ENCODE measurements at places on chromosomes 6 and 20.

DNA sequence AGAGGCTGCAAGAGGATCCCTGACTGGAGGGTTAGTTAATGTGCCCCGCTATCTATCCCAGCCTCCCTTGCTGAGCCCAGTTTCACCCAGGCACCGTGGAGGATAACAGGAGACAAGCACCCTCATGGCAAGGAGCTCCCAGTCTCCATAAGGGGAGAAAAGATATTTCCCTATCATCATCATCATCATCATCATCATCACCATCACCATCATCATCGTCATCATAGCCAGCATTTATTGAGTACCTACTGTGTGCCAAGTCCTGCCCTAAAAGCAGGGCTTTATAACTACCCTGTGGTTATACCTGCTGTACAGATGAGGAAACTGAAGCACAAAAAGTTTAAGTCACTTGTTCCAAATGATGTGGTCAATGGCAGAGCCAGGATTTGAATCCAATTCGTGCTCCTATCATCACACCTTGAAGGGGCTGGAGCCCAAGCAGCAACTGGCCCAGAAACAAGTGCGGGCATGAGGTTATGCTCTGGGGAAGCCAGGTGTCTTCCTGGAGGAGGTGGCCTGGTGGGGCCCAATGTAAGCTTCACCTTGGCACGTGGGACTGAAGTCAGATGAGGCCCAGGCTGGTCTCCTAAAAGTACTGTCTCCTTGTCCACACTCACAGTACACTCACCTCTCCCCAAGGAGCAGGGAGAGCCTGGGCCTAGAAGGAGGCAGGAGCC is 10.0 kb downstream of the GLP1R start:
- no peak for DNase-seq

- DNase-seq = no peak
Measured at GRCh38 chr6:142881290-142881689, 63.7 kb downstream of the HIVEP2 start.

DNA sequence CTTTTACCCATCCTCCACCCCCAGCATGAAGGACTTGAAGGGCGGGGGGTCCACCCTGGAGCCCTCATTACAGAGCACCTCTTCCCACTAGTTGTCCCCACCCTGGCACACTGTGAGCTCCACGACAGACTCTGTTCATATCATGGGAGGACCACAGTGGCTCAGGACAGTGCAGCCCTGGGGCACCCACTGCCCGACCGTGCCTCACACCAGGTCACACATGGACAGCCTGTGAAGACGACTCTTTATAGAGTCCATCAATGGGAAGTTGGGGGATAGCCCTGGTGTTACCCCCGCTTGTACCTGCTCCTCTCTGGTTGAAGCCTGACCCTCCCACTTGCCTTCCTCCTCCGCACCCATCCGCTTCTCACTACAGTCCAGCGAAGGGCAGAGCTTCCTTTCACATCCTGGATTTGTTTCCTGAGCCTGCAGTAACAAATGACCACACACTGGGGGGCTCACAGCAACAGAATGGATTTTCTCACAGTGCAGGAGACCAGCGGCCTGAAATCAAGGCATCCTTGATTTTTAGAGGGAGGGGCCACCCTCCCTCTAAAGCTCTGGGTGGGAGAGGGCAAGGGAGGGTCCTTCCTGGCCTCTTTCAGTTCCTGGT is 15.5 kb downstream of the ZNF831 start:
- no peak for DNase-seq

DNA sequence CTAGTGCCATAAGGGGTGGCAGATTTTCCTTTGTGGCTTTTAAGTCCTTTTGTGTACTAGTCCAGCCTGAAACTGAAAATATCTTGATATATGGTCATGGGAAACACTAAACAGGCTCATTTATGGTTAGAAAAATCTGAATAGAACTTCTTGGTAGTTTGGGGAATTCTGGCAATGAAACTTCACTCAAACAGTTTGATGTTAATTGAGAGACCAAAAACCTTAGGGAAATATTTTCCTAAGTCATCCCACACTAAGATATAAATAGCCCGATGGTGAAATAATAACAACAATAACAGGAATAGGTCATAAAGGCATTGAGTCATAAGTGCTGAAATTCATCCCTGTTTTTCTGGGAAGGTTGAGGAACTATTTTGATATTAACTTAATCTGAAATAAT is 146.2 kb upstream of the SMLR1 start:
- no peak for DNase-seq

GRCh38 chr6:83352424-83353061 is 78.3 kb downstream of the ME1 start:
- DNase-seq = no peak

DNA sequence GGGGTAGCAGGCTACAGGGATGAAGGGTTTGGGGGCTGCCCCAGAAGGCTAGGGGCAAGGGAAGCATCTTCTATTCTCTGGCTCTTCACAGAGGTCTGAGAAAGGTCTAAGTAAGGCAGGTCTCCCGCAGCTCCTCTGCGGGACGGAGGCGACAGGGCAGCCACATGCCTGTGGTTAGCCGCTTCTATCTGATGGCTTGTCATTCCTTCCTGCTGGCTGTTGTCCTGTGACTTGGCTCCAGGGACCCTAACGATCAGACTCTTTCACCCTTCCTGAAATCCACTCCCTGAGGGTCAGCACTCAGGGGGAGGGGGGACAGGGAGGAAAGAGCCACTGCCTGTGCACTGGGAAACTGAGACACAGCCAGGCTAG is 673 bp downstream of the CST7 start:
- DNase-seq = no peak

DNA sequence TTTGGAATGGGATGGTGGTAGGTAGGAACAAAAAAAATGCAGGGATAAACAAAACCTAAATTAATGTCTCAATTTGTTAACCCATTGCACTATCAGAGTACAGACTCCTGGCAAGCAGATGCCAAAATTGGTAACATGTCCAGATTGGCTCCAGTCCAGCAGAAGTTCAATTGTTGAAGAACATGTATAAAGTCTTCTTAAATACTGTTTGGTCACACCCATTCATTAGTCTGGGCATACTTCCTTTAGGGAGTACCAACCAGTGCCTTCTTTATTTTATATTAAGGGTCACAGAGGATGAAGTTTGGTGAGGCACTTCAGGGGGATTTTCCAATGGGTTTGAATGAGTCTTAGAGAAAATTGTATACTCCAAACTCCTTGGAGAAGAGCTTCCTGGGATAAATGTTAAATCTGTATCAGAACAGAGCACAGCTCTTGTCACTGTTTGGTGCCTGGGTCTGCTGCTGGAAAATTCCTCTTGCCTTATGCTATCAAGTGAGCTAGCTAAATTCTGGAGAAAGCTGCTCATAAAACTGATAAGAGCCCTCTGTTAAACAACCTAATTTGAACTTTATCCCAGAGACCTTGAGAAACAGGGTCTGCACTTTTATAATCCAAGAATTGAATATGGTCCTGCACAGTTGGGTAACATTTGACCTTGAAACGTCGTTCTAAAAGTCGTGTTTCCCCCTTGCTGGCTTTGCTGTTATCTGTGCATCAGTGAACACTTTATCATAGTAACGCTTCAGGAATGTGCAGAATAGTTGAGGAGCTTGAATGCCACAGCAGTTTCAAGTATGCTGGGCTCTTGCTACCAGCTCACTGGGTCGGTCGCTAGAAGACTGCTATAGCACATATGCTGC is 334.1 kb upstream of the CITED2 start:
- DNase-seq = no peak

- DNase-seq = no peak
Measured at GRCh38 chr6:106564476-106564875, 64.8 kb downstream of the RTN4IP1 start.

- DNase-seq = no peak
Measured at GRCh38 chr6:35019171-35019570, 122.0 kb downstream of the TCP11 start.

GRCh38 chr6:150201772-150202329 is 59.0 kb downstream of the PPP1R14C start:
- DNase-seq = no peak

DNA sequence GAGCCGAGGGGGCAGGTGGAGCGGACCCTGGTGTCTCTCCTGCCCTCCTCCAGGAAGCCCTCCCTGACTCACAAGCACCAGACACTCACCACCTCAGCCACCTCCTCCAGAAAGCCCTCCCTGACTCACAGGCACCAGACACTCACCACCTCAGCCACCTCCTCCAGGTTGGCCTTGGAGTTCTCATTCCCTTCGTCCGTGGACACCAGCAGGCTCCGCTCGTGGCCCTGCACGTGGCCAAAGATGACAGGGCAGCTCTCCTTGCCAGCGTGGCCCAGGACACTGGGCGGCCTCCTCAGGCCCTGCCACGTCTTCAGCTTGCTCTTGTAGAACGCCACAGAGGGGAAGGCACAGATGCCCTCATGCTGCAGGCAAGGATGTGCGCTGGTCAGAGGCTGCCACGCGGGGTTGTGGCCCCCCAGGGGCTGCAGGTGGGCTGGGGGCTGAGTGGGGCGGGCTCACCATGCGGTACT is 6.4 kb downstream of the FNDC11 start:
- no peak for DNase-seq

All from thoracic aorta (tissue), 2 donors.